ENCODE measurements at places on chromosomes 13 and 19.

- peak; percentile 7 for DNase-seq
These were observed 40.0 kb upstream of the GAS6 start for GRCh38 chr13:113903912-113904311.

GRCh38 chr13:30319655-30320054 is 12.3 kb upstream of the KATNAL1 start:
- DNase-seq, result no peak

DNA sequence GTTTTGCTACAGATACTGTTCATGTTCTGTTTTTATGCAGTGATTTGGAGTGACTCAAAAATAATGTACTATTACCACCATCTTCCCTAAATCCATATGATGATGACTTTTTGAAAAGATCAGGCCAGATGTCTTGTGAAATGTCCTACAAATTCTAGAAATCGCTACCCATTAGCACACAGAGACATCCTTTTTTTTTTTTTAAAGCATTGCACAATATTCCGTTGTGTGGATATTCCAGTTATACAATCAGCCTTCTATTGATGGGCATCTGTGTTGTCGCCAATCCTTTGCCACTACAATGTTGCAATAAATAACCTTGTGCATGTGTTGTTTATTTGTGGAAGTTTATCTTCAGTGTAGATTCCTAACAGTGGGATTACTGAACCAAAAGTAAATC is 24.5 kb downstream of the ZDHHC20 start:
- no peak for DNase-seq

GRCh38 chr13:78182813-78183212 is 264.2 kb upstream of the EDNRB start:
- no peak for DNase-seq

DNA sequence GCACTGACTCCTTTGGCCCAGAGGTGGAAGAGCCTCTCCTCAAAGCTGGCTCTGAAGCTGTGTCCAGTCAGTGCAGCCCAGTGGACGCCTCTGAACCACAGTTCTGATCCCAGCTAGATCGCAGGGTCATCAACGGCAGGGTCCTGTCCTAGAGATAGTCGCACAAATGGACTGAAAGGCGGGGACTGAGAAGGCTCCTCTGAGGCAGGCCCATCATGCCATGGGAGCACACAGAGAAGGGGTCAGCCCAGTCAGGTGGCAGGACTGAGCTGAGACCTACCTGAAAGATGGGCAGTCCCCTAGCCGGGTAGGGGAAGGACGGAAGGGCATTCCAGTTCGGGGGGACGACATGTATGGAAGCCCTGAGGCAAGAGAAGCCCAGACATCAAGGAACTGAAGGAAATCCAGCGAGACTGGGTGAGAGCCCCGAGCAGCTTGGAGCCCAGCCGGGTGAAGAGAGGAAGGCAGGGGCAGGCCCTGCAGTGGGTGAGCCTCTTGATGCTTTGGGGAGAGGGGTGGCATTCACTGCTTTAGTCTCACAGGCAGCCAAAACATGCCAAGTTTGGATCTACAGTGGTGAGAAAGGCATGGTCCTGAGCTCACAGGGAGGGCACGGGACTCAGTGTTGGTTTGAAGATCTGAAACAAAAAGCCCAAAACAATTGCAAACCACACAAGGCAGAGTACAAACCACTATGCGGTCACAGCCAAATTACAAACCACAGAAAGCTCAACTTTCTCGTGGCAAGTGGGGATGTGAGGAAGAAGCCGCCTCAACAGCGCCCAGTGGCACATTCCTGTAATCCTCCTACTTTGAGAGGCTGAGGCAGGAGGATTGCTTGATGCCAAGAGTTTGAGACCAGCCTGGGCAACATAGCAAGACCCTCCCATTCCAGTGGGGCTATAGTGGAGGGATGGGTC is 10.0 kb downstream of the CALM3 start:
- no peak for DNase-seq

DNA sequence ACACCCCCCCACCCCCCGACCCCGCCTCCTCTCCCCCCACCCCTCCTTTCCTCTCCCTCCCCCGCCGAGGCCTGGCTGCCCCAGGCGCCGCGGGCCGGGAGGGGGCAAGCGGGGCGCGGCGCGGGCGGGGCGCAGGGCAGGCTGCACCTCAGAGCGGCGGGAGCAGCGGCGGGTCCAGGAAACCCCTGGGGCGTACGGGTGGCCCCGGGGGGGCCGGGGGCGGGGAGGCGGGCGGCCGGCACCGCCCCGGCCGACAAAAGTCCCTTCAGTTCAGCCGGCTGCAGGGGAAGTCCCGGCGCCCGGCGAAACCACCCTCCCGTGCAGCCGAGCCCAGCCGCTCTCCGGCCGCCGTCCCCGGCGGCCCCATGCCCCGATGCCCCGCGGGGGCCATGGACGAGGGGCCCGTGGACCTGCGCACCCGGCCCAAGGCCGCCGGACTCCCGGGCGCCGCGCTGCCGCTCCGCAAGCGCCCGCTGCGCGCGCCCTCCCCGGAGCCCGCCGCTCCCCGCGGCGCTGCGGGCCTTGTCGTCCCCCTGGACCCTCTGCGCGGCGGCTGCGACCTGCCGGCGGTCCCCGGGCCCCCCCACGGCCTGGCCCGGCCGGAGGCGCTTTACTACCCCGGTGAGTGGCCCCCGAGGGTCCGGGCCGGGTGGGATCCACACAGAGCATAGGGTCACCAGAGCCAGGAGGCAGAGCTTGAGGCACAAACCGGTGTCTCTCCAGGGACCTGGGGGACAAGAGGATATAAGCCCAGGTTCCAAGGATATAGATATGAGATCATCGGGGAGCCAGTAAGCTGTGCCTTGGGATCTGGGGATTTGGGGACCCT is at the start of gene BCL3:
Gene BCL3, plus strand, starts transcription at position 283 of the 829 bp plus-strand sequence. Its CDS starts 83 bp downstream, at position 366.
- peak; percentile 81 for DNase-seq
